ENCODE measurements at places on chromosomes 6 and 20.

- no peak for DNase-seq
Observed at GRCh38 chr6:157946865-157947532, 34.7 kb upstream of the SYNJ2 start.

GRCh38 chr20:11323816-11324215 lies 593.9 kb upstream of the BTBD3 start:
- no peak for DNase-seq

DNA sequence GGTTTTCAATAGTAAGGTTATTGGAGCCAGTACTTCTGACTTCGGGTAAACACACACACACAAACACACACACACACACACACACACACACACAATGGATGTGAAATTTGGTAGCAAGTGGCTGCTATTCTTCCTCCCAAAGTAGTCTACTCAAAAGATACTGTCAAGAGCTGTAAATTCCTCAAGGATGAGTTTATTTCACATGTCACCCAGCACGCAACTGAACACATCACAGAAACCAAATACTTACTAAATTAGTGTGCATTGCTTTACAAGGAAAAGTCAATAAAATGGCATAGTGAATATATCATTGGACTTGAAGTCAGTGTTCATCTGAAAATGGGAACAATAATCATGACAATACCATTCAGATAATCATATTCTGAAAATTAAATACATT lies 32.9 kb downstream of the MMUT start:
- peak; percentile 7 for DNase-seq

GRCh38 chr6:2853769-2854395 lies 12.2 kb upstream of the SERPINB1 start:
- peak; percentile 85 for DNase-seq

DNA sequence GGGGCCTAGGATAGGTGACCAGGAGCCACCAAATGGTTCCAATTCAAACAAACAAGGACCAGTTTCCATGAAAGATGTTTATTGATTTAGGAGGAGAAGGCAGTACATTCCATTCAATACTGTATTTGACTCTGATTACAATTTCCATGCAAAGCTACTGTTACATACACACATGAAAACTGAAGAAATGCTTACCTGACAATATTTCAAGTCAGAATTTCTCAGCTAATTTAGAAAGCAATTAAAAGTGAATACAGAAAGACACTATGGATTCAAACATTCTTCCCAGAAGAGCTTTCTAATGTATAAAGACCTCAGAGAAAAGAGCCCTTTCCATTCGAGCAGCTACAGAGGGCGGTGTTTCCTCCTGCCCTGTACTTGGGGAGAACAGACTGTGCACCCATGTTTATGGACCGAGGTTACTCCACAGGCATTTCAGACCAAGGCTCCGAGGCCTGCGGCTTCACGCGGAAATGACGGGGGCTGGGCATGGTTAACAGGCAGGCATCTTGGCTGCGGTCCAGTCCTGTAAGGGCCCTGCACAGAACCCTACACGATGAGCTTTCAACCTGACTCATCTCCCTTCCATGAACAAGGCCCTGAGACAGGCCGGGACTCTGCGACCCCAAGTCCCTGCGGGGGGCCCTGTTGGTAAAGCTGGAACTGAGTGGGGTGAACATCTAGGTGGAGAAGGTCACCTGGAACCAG lies 25.7 kb upstream of the TCFL5 start:
- DNase-seq, result peak; percentile 71

- DNase-seq, result no peak
Observed at GRCh38 chr6:153183925-153184324, 52.8 kb upstream of the RGS17 start.

DNA sequence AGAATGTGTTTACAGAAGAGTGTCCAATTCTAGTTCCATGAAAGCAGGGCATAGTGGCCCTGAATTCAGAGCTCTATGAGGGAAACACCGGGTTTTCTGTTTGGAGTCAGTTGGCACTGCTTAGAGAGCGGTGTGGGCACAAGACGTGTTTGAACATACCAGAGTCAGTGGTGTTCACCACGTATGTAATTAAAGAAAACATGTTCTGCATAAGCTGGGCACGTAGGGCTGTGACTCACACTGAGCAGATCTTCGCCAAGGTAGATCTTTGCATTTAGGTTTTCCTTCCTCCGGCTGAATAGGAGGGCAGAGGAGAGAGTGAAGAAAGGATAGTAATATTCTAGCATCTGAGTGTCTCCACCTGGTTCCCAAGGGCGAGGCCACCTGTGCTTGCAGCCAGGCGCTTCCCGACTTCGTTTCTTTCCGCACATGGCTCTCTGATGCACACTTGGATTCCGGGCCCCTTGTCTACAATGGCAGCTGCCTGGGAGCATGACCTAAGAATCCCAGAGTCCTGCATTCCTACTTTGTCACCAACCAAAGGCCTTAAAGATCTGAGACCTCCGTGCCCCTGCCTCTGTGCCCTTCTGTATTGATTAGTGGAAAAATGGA lies 136.2 kb downstream of the ERMARD start:
- no peak for DNase-seq

DNA sequence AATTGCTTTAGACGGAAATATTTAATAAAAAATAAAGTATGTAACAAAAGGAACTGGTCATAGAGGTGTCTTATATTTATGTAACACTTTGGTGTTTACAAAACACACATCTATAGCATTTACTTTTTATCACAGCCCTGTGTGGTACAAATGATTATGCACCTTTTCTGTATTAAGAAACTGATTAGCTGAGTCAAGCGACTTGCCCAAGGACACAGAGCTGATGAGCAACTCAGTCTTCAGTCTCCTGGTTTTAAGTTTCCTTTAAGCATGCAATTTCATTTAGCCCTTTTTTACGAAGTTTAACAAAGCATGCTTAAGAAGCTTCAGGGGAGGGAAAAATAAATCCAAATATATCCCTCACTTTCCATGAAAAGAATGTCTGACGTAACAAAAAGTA lies 2.5 kb downstream of the DCDC2 start:
- no peak for DNase-seq

GRCh38 chr6:148878683-148879082 lies 131.9 kb downstream of the UST start:
- no peak for DNase-seq

DNA sequence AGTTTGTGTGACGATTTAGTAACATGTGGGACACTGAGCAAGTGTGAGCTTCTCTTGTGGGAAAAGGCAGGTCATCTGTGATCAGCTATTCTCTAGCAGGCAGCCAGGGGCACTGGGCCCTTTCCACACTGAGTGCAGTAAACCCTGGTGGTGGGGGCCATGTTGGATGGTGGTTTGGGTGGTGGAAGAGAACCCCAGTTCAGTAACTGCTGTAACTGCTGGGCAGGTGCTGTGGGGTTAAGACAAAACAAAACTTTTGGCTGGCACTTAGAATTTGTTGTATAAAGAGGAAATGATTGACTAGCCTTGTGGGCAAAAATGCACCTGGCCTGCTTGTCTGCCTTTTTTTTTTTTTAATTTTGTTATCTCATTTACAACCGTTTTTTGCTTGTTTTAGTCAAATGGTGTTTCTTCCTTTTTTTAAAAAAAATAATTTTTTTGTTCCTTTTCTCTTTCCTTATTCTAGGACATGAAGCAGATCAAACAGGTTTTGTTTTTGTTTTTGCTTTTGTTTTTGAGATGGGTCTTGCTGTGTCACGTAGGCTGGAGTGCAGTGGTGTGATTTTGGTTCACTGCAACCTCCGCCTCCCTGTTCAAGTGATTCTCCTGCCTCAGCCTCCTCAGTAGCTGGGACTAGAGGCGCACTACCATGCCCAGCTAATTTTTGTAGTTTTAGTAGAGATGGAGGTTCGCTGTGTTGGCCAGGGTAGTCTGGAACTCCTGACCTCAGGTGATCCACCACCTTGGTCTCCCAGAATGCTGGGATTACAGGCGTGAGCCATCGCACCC lies 59.8 kb downstream of the IGF2R start:
- DNase-seq, result no peak

- no peak for DNase-seq
Observed at GRCh38 chr20:18847226-18847755, 33.7 kb downstream of the SCP2D1 start.

GRCh38 chr6:161163466-161164181 lies 110.2 kb downstream of the AGPAT4 start:
- DNase-seq, result no peak

GRCh38 chr20:59822291-59823029 lies 111.0 kb downstream of the SYCP2 start:
- no peak for DNase-seq

- no peak for DNase-seq
Observed at GRCh38 chr20:3629893-3630292, 33.3 kb downstream of the GFRA4 start.

DNA sequence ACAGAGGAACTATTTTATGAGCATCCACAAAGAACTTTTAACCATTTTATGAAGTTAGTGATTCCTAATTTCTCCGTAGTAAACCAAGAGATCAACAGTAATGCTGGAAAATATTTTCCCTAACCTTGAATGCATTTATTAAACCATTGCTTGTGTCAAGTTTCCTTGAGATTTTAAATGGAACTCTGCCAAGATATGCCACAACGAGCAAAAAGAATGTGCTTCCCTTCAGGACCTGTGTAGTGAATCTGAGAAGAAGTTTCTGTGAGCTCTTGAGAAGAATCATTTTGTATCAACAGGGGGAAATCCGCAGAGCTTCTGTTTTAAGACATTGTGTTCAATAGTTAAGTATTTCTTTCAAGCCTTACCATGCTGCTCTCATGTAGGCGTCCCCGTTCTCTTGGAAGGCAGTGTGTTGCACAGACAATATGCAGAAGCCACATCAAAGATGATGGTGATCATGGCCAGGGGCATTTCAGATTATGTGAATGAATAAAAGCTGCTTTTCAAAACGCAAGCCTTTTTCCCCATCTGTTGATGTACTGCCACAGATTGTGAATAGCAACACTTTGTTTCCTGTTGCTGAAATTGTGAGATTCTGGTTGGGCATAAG lies 439.8 kb downstream of the BMP2 start:
- DNase-seq, result no peak

DNA sequence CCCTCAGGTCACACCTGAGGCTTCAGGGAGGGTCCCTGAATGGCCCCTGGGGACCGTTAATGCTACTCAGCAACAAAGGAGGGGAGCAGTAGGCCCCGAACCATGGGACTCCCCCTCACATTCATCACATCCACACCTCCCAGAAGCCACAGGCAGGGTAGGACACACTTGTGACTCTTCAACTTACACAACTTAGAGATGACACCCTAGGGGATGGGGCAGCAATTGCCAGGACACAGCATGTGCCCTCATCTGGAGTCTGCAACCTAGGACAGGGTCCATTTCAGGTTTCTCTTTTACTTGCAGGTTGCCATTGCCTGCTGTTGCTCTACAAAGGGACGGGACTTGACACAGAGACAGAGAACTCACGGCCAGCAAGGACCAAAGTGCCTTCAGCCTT lies 770 bp downstream of the ULBP3 start:
- no peak for DNase-seq

DNA sequence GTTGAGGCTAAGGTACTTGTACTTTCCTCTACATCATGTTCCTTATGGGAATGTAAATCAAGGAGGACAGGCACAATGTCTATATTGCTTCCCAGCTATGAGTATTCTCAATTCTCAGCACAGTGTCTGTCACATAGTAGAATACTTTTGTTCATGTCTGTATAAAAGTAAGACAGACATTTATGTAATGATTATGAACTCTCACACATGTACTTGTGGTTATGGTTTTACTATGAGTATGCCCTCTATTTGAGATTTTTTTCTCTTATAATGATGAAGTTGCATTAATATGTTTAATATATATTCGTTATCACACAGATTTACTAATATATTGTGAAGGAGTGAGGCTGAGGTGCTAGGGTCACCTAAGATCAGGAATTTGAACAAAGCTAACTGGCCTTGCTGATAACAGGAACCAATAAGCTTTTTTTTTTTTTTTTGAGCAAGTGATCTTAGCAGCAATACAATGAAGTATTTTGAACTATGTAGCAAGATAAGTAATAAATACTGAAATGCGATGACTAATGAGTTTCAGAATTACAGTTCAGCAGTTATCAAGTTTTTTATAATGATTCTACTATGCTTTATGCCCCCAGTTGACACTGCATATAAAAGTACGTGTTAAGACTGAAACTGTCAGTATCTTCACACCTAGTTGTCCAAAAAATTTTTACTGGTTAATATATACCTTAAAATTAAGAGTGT lies 623.1 kb downstream of the HTR1B start:
- no peak for DNase-seq

- no peak for DNase-seq
Observed at GRCh38 chr6:42522942-42523814, 40.7 kb upstream of the UBR2 start.

GRCh38 chr6:8234321-8234720 lies 132.0 kb upstream of the EEF1E1 start:
- DNase-seq, result no peak

GRCh38 chr6:136723780-136724179 lies 68.5 kb downstream of the MAP3K5 start:
- DNase-seq, result no peak

DNA sequence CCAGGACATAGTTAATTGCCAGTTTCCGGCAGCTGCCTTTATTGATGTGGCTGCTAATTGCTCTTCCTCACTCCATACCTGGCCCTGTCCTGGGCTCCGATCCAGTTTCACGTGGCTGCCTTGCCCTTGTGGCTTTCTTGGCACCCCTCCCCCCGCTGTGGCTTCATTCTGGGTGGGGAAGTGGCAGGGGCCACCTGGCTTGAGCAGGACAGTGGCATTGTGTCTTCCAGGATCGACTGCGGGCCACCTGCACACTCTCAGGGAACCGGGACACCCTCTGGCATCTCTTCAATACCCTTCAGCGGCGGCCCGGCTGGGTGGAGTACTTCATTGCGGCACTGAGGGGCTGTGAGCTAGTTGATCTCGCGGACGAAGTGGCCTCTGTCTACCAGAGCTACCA lies 10.8 kb downstream of the MAVS start:
- DNase-seq, result no peak

DNA sequence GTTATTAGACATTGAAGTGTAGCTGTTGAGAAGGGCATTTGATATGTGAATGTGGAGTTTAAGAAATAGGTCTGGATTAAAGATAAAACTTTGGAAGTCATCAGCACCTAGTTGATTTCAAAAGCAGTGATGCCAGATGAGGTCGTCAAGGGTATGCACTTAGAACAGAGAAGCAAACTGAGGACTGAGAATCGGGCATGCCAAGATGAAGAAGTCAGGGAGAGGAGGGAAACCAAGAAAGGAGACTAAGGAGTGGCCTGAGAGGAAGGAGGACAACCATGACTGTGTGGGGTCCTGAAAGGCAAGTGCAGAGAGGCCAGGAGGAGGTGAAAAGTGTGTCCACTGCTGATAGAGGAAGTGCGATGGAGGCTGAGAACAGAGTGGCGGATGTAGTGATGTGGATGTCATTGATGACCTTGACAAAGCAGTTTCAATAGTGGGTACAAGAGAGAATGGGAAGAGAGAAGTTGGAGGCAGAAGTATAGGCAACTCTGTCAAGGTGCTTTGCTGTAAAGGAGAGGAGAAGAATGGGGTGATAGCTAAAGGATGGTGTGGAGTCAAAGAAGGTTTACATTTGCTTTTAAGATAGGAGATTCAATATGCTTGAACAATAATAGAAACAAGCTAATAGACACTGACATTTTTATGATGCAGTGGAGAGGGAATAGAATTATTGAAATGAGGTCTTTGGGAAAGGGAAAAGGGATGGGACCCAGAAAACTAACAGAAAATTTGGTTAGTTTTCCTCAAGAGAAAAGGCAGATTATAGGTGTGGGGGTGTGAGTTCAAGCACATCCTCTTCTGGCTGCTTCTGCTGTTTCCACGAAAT lies 139.7 kb upstream of the TMEM170B start:
- DNase-seq, result no peak

Data from AG20443 (cell line).